ENCODE measurements at places on chromosomes 7 and 10.

DNA sequence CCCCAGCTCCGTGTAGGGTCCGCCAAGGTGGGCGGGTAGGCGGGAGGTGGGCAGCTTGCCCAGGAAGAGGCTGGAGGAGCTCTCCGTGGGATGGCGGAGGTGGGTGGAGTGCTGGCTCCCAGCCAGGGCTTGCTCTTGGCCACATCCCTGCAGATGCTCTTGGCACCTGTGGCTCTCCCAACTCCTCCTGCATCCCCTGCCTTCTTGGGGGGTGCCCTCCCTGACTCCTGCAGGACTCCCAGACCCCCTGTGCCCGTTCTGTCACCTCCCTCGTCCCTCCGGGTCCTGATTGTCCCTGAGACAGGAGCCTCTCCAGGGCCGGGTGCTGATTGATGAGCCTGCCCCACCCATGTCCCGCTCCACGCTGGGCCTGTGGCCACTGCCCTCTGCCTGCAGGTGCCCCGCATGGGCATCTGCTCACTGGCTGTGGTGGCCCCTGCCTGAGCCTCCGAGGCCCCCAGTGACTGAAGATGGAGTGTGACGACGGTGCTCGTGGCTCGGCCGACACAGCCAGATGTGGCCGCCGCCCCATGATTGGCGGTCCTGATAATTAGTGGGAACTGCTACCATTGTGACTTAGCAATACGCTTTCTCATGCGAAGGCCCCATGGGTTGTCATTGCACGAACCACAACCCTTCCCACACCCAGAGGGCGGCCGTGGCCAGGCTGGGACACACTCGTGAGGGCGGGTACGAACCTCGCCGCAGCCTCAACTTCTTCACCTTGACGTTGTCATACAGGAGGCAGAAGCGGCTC is 23.6 kb downstream of the CFAP46 start:
- DNase-seq = no peak

DNA sequence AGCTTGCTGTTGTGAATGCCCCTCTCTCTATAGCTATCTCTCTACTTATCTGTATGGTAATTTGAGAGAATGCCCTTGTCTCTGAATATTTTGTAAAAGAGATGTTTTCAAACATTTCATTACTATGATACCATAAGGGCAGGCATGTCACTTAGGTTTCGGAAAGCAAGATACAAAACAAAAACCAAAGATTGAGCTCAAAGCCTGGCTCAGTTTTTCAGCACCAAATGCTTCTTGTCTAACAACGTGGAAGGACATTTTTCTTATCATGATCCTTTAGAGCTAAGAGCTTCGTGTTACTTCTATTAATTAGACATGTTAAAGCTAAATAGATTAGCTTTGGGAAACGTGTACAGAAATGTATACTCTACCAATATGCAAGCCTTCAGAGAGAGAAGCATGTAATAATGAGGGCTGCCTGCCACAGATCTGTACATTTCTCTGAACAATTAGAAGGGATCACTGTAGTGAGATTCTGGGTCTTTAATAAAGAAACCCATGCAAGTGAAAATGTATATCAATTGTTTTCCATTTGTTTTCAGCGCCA is 148.9 kb downstream of the ARID5B start:
- peak; percentile 46 for DNase-seq

GRCh38 chr7:30922596-30922995 is 10.9 kb downstream of the AQP1 start:
- DNase-seq = no peak

GRCh38 chr7:76220185-76221057 is 18.7 kb downstream of the SRRM3 start:
- DNase-seq = peak; percentile 71

GRCh38 chr7:142111499-142111898 is at the start of gene MGAM2:
TSS of gene MGAM2 (plus strand) at chr7:142111718. CDS start at chr7:142116874, 5,156 bp downstream.
- no peak for DNase-seq

GRCh38 chr10:32943854-32944661 is 14.0 kb downstream of the ITGB1 start:
- DNase-seq = no peak

DNA sequence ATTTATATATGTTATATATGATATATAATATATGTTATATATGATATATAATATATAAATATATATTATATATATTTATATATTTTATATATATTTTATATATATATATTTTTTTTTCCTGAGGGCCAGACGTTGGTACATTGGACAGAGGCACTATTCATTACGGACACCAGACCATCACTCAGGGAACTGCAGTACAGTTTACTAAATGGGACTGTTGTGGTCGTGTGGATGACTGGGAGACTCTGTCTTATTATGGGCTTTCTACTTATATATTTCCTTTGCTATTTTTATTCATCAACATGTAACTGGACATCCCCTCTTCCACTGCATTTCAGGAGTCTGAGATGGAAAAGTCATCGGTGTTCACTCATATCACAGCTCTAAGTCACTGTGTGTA is 87.1 kb upstream of the PRKCQ start:
- no peak for DNase-seq

- DNase-seq = no peak
Observed at GRCh38 chr7:52961084-52961483, 74.3 kb upstream of the POM121L12 start.

GRCh38 chr10:44948642-44949041 is 11.0 kb upstream of the RASSF4 start:
- DNase-seq = no peak

Measured in fibroblast of the aortic adventitia (primary cell).